CD4-positive, alpha-beta T cell treated with Interleukin-6 at 100 ng/mL for 8 hours (primary cell): ENCODE measurements at places on chromosomes 4 and X.

DNA sequence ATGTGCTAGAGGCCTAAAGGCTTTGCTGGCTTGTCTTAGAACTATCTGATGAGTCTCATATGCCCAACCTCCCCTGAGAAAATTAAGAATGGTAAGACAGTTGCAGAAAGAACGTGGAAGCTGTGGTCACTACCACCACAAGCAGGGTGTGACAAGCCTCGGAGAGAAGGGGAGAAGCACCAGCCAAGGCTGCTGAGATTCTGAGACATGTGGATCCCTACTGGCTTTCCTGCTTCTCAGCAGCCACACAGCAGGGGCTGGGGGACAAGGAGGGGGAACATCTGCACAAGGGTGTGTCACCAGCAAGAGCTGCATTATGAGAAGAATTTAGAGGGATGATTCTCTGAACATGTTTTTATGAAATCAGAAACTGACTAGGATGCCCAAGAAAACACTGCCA is 19.4 kb downstream of the TAPT1 start:
- DNase-seq: no peak

GRCh38 chr4:5788144-5788543 is 77.1 kb downstream of the EVC start:
- no peak for DNase-seq

DNA sequence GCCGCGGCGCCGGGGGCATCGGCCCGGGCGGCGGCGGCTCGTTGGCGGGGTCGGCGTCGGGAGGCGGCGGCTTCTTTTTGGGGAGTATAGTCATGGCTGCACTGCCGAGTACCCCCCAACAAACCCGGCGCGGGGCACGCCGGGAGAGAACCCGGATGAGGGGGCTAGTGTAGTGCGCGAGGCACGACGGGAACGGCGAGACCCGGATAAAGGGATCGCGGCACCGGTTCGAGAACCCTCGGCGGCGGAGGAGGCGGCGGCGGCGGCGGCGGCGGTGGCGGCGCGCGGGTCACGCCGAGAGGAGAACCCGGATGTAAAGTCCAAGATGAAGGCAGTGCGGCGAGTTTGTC is at the start of gene OTUD5:
OTUD5 (minus strand) TSS at position 131 of the 350 bp plus-strand sequence; CDS start at position 94, 37 bp downstream.
- peak; percentile 70 for DNase-seq

DNA sequence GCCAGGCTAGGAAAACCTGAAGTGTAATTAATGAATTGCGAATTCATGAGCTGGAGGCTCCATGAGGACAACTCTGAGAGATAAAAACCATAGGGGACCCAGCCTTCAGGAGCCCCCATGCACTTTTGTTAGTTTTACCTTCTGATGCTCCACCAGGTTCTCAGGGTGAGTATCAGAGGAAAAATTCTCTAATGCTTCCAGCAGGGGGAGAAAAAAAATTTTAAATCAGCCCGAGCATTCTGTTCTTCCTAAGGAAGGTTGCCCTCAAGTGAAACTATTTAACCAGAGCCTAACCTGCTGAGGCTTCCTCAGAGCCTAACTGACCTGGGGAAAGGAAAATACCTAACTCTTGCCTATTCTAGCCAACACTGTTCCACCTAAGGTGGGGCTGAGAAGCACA is 552.6 kb downstream of the PPARGC1A start:
- DNase-seq: no peak

GRCh38 chrX:44274096-44274495 is 69.4 kb downstream of the EFHC2 start:
- no peak for DNase-seq

DNA sequence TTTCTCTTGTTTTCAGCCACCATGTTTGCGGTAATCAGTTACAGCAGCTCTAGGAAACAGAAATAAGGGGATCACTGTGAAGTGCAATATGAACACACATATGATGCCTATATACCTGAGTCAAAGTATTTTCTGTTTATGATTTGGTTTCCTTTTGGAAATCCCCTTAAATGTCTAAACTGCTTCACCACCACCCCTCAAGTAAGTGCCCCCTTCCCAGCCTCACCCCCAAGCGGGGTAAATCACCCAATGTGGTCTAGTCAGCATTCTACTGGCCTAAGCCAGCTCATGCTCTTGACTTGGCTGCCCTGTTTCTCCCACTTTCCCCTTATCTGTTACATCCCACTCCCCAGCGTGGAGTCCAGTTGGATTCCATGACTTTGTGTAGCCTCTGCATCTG is 176.5 kb downstream of the QDPR start:
- DNase-seq: no peak

- no peak for DNase-seq
Measured at GRCh38 chrX:20596856-20597255, 330.1 kb upstream of the RPS6KA3 start.

GRCh38 chrX:107632346-107632745 is 4.0 kb downstream of the PRPS1 start:
- no peak for DNase-seq

DNA sequence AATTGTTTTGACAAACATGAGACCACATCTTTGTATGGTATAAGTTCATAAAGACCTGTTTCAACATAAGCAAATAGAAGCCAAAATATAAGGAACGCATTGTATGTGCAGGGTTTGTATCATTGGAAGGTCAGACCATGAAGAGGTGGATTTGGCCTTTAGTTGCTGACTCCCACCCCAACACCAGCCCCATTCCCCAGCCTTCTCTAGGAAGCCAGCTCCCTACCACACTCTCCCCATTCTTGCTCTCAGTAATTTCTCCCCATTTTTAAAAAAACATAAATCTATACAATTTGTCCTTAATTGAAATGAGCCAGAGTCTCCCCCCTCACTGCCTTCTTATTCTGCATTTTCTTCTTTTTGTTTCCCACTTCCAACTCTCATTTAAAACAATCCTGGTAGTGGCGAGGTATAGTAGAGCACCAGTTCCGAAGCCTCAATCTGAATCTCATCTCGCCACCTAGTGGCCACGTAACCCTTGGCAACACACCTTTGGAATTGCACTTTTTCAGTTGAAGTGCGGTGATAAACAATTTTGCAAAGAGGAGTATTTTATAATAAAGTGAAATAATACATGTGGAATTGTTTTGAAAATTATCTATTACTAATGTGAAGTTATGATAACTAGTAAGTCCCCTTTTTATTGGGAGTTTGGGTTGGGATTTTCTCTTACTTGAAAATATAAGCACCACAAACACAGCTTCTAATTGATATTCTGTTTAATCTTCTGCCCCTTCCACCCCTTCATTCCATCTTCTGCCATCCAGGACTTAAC is 126.6 kb downstream of the ASB9 start:
- peak; percentile 44 for DNase-seq

GRCh38 chrX:133609166-133609565 is 193.9 kb upstream of the GPC4 start:
- DNase-seq: no peak

DNA sequence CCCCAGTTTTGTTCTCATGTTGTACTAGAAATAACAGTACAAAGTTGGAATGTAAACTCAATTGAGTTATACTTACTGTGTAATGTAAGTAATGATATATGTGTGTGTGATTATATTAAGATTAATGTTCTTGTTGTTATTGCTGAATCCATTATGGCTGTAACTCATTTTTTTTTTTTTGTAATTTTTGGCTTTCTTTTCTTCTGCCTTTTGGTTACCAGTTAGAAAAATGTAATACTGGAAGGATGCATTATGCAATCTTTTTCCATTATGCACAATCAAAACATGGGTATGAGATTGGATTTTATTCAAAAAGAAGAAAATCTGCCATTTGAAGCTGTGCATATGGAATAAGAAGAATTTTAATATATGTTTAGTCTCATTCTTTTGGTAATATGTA is 34.0 kb downstream of the BANK1 start:
- no peak for DNase-seq

GRCh38 chrX:54446084-54446483 is 5.9 kb downstream of the TSR2 start:
- no peak for DNase-seq

GRCh38 chrX:103540145-103540544 is 20.9 kb upstream of the RAB40A start:
- DNase-seq: no peak

DNA sequence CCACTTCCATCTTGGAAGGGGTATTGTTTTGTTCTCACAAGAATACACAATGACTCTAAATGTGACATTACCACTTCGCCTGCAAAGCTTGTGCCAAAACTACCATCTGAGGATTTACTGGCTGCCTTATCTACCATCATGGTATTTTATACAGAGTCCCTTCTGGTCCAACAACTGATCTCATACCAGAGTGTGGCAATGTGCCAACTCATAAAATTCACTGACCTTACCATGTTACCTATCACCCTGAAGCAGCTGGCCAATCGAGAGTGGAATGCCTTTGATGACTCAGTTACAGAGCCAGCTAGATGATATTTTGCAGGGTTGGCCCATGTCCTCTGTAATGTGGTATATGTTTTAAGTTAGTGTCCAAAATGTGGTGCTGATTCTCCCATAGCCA is 3.8 kb upstream of the SERPINA7 start:
- no peak for DNase-seq

GRCh38 chr4:109332926-109333464 is 30.5 kb upstream of the COL25A1 start:
- no peak for DNase-seq

- DNase-seq: peak; percentile 39
Measured at GRCh38 chrX:45758738-45759397, 558.2 kb upstream of the DIPK2B start.

- no peak for DNase-seq
Measured at GRCh38 chr4:169634975-169635374, 14.6 kb downstream of the CLCN3 start.

DNA sequence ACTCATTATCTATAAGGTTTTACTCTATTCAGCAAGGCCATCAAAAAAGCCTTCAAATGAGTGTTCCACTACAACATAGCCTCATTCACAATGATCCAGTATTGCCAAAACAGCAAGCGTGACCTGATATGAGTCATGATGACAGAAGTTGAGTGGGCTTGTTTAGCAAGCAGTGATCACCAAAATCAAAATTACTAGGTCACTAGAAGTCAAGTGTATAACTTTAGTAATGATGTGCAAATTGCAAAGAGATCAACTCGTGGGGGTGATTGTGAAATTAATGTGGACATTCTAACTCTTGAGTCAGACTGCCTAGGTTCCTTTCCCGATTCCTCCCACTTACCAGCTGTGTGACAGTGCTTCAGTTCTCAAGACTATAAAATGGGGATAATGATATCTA is 124.5 kb downstream of the CHM start:
- DNase-seq: no peak

DNA sequence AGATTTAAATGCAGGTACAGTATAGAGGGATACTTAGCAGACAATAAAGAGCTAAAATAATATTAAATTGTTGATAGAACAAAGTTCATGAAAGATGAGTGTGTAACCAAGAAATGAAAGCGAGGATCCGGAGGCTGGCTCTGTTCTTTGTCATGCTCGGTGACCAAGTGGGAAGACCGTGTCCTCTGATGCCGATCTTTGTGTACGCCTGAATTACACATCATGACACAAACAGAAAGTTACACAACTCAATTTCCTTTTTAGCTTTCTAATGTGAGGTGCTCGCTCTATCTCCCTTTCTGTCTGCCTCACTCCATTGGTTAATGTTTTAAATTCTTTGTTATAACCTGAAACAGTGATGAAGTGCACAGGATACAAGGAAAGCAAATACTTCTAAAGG is 114.8 kb upstream of the NEIL3 start:
- no peak for DNase-seq

GRCh38 chr4:166435449-166435848 is 562.4 kb downstream of the TLL1 start:
- no peak for DNase-seq

DNA sequence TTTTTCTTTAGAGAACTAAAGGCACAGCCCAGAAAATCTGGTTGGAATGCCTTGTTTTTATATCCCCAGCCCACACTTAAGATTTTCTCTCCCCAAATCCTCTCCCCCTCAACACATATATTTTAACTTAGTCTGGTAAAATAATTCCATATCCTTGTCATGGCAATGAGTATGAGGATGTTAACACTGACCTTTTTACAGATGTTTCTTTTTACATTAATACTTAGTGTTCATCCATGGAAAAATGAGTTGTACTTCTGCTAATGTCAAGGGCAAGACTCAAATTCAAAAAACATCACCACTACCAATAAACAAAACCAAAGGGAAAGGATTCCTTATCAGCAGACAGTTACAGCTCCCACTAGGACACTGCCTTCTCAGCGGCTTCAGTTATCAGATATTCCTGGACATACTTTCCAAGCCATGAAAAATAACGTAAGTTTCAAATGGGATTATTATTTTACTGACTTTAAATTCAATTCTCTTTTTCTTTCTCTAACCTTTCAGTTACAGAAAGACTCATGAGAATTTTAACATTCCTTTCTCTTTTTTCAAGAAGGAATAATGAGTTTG is 83.3 kb downstream of the RASL11B start:
- DNase-seq: no peak

DNA sequence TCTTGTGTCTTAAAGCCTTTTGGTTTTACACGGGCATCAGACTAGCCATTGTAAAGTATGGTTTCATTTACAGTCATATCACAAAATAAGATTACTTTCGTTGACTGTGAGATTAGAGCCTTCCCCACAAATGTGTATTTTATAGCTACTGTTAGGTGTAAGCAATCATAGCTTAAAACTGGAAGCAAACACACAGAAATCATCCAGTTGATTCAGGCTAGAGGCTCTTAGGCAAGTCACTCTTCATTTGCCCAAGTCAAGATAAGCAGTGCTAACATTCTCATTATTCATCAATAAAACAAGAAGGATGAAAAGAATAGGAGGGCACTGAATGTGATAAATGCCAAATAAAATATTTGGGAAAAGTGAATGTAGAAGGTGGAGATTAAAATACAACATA is 448.7 kb upstream of the FAM241A start:
- no peak for DNase-seq

GRCh38 chr4:173013232-173013930 is 155.2 kb upstream of the GALNT7 start:
- peak; percentile 38 for DNase-seq

DNA sequence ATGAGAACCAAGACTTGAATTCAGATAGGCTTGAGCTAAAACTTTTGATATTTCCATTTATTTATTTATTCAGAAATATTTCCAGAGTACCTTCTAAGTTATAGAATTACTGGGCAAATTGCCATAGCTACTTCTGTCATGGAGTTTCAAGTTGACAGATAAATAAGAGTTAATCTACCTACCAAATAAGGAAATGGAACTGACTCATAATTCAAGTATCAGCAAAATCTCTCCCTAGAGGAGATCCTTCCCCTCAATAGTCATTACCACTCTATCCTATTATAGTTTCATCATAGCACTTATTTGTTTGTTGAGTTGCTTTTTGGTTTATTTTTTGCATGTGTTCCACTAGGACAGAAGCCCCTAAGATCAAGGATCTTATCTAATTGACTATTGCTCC is 48.8 kb upstream of the CCSER1 start:
- DNase-seq: no peak

DNA sequence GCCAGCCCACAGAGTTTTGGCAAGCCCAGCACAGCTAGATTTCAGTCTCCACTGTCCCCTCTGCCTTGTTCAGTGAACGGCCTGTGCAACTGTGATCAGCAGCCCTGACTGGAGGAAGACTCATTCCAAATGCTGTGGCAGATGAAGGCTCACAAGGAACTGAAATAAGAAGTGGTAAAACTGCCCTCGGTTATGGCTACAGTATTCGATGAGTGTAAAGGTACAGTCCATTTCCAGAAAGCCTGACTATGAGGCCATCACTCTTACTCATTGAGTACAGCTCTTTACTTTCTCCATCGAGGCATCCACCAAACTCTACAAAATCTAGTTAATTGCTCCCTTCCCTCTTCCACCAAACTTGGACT is 69.1 kb downstream of the RHOH start:
- no peak for DNase-seq
